ENCODE measurements at places on chromosomes 3 and 15.

DNA sequence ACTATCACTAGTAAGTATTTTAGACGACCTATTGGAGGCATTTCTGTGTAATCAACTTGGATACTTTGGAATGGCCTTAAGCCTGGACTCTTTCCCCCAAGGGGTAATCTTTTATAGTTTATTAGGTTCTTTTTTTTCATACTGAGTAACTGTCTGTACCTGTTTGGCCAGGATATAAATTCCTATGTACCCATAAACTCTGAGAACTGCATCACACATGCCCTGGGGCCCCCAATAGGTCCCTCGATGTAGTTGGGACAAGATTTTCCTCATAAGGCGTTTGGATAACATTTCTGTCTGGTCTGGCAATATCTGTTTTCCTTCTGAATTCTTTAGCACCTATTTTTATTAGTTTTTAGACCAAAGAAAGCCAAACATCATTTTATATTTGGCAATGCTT, 86.4 kb upstream of the WNT7A start:
- DNase-seq = no peak

- no peak for DNase-seq
Observed at GRCh38 chr3:134928392-134928791, 133.3 kb downstream of the EPHB1 start.

DNA sequence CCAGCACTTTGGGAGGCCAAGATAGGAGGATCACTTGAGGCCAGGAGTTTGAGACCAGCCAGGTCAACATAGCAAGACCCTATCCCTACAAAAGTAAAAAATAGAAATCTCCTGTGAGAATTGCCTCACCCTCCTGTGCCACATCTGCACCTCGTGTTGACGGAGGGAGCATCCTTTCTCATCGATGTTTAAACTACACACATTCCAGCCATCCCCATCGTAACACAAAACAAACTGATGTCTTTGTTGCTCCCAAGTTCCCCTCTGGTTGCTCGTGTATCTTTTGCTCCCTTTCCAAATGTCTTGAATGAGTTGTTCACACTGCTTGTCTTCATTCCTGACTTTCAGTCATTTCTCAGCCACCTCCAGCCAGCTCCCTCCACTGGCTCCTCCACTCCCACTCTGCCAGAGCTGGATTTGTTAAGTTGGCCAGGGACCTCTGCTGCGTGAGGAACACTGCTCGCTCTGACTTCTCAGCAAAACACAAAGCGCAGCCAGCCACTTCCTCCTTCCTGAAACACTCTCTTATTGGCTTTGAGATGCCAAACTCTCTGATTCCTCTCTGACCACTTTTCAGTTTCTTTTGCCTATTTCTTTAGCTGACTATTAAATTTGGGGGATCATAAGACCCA, 53.6 kb upstream of the ATP13A3 start:
- no peak for DNase-seq

DNA sequence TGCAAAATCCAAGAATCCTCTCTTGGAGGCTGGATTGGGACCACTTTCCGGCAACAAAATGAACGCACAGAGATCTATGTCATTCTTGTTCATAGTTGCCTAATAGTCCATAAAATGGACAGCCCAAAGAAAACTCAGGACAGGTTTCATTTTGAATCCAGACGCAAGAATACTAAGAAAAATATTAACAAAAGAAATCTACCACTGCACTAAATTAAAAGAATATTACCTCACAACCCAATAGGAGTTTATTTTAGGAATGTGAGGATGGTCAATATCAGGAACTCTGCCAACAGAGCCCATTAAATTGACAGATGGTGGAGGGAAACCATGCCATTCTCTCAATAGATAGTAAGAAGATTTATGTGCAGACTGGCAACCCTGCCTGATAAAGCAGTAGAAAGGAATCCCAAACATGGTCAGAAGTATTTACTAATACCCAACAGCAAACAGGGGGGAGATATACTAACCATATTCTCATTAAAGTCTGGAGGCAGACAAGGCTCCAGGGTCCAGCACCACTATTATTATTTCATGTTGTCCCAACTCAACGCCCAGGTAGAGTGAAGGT, 127.6 kb downstream of the SMAD6 start:
- no peak for DNase-seq

DNA sequence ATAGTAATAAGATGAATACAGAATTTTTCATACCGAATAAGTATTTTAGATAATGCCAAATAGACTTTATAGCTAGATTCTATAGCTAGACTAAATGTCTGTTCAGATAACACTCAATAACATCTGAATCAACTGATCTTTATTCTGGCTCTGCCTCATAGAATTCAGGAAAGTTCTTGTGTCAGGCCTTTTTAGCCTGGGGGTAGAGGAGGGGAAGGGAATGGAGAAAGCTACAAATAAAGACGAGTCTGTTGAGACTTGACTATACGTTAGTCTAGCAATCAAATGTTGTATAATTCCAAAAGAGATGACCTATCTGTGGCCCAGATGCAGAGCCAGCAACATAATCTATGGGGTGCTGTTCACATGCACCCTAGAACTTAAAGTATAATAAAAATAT, 106.6 kb upstream of the ABI3BP start:
- no peak for DNase-seq
